Stimulated activated CD4-positive, alpha-beta T cell treated with anti-CD3 and anti-CD28 coated beads, Interleukin-15, amount 100 ng/mL, for 24 hours (primary cell): ENCODE measurements at places on chromosomes 6 and 20.
A peak's percentile ranks its signal among the peaks of the same experiment; 100 is the strongest.

- DNase-seq: no peak
Observed at GRCh38 chr6:80547827-80548226, 441.4 kb downstream of the BCKDHB start.

GRCh38 chr20:49460916-49461315 is 21.6 kb downstream of the KCNB1 start:
- DNase-seq: no peak

DNA sequence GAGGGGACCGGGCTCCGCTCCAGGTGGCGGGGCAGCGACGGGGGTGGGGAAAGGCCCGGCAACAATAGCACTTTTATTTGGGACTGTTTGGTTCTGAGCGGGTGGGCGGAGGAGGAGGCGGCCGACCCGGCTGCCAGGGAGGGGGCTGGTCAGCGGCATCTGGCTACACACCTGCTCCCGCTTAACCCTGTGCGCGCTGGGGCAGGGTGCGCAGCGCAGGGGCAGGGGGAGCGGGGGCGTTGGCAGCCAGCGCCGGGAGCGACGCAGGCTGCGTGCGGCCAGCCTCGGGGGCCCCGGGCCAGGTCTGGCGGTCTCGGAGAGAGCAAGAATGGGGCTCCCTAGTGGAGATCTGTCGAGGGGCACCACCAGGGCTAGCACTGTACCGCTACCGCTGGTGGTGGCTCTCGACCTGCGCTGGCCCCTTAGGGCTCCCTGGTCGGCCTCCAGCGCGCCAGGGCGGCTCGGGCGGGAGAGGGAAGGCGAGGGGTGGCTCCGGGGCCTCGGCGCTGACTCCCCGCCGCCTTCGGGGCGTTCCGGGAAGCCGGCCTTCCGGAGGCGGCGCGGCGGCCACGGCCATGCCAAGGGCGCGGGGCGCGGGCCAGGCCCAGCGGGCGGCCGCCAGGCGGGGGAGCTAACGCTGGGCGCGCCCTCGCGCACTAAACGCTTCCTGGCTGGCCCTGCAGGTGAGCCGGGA is 92.4 kb downstream of the NCR2 start:
- peak; percentile 39 for DNase-seq

DNA sequence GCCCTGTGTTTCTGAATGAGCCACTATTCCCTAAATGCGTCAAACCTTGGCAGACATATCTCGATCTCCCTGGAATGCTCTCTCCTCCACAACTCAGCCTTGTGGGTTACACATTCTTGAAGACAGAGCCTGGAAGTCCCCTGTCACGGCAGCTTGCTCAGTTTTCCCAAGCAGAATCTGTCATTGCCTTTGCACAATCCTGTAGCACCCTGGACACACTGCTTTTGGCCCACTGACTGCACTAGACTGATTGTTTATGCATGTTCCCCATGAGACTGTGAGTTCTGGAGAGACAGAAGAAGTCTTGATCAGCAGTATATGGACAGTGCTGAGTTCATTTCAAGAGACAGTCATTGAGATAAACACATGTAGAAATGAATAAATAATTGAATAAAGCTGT is 406.7 kb downstream of the CD83 start:
- no peak for DNase-seq

DNA sequence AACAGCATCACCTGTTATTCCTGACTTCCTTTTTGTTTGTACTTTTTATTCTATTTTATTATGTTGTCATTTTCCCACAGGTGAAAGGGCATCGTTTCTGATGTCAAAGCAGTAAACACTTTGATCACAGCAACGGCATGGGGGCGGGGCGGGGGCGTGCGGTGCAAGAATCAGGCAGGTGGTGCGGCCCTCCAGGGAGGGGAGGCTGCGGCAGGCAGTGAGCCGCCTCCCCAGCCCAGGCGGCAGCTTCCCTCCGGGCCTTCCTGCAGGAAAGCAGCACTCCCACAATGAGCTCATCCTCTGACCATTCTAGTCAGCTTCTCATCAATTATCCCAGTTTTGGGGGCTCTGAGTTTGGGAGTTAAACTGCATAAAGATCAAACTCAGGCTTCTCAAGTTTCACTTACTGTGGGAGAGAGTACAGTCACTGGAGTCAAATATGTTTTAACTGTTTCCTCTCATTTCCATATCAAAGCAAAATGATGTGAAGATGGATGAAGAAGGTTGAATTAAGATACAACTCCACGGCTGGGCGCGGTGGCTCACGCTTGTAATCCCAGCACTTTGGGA is 608.4 kb upstream of the AGPAT4 start:
- DNase-seq: no peak
